ENCODE measurements at places on chromosomes 16 and 17.

- DNase-seq, result no peak
Observed at GRCh38 chr16:54417384-54417783, 130.8 kb upstream of the IRX3 start.

DNA sequence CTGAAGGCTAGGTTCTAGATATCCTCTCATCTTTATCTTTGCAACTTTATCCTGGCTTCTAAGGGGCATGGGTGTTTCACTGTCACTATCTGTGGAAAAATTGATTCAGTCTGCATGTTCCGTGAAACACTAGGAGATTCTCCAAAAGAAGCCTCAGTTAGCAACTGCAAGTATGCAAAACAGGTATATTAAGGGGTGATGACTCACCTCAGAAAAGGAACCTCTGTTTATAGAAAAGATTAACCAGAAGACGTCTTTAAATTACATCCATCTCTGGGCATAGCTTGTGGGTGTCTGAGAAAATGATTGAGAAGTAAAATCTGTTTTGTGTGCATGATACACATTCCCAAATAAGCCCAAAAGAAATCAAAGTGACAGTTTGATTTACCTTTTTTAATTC is 353.8 kb upstream of the HSBP1 start:
- DNase-seq, result no peak

DNA sequence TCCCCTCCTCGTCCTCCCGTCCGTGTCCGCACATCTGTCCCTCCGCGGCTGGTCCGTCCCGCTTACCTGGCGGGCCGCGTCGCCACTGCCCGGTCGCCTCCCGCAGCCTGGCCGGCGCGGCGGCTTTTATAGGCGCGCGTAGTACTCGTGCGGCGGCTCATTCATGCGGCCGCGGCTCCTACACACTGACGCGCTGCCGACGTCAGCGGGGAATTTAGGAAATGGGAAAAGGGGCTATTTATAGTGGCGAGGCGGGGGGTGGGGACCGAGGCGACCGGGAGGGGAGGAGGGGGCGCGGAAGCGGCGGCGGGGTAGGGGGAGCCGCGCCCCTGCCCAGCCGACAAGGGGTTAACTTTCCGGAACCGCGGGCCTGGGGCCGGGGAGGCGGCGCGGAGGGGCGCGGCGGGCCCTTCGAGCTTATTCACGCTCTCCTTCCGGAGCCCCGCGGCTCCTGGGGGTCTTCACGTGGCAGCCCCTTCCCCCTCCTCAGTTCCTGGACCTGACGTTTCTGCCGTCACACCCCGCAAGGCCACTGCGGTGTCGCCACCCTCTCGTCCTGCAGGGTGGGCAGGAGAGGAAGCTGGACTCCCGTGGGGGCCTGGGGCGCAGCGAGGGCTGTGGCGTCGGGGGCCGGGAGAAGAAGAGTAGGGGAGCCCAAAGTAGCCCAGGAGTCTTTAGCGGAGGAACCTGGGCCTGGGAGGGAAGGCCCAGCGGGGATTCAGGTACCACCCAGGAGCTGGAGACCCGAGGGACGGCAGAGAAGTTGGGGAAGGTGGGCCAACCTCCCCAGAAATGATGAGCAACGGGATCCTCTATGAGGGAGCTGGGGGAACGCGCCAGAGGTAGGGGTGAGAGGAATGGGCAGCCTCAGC is 3.6 kb upstream of the HIC1 start:
- no peak for DNase-seq

GRCh38 chr16:2005646-2006045 is 4.0 kb downstream of the ZNF598 start:
- DNase-seq, result no peak

DNA sequence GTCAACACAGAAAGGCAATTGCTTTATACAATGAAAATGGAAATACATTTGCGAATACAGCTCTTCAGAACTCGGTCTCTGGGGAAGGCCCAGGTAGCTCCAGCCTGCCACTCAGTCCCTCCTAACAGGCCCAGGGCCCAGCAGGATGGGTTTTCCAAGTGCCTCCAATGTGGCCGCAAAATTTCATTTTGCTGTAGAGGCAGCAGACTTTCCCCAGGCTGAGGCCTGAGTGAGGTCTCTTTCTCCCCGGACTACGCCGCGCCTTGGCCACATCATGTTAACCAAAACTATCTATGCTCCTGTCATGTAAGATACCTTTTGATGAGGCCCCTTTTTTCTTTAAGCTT is 606.0 kb upstream of the SALL1 start:
- DNase-seq, result no peak

GRCh38 chr17:12180644-12181261 is 160.1 kb downstream of the MAP2K4 start:
- DNase-seq, result peak; percentile 22

GRCh38 chr16:87308826-87309225 is 8.4 kb downstream of the C16orf95 start:
- DNase-seq, result no peak

DNA sequence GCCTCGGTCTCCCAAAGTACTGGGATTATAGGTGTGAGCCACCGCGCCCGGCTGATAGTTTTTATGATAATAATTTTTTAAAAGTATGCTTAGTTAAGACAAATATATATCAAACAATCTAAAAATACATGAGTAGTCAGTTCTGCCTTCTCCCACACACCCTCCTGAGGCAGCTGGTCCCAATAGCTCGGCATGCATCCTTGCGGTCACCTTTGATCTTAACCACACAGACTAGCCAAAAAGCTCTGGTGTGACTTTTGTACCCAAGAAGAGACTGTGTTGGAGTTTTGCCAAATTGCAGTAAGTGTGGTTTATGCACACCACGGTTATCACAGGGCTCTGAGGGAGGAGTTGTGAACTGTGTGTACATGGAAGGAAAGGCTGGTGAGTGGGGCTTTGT is 25.6 kb downstream of the ATP6V0A1 start:
- no peak for DNase-seq

- DNase-seq, result no peak
Observed at GRCh38 chr16:72979974-72980373, 68.0 kb downstream of the ZFHX3 start.

- DNase-seq, result peak; percentile 51
Observed at GRCh38 chr16:89246903-89247733, 29.6 kb downstream of the ZNF778 start.

- DNase-seq, result no peak
Observed at GRCh38 chr16:79982361-79982760, 381.8 kb upstream of the MAF start.

DNA sequence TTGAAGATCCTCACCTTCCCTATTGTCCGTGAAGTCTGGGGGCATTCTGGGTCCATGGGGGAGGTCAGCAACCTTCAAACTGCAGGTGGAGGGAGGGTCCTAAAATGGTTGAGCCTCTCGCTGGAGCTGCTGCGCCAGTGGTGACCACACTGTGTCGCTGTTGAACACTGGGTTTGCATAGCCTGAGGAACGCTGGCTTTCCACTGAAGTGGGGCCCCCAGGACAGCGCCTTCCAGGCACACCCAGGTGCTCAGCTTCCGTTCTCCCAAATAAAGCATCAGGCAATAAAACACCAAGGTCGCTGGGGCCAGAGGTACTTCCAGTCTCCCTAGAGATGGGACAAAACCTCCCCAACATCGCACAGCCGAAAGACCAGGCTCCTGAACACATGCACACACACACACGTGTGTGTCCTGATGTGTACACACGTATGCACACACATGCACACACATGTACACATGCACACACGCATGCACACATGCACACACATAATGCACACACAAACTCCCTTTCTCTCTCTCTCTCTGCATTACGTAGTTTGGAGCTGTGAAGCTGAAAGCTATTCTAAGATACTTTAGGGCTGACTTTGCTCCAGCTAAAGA is 120.6 kb downstream of the IRF8 start:
- no peak for DNase-seq

DNA sequence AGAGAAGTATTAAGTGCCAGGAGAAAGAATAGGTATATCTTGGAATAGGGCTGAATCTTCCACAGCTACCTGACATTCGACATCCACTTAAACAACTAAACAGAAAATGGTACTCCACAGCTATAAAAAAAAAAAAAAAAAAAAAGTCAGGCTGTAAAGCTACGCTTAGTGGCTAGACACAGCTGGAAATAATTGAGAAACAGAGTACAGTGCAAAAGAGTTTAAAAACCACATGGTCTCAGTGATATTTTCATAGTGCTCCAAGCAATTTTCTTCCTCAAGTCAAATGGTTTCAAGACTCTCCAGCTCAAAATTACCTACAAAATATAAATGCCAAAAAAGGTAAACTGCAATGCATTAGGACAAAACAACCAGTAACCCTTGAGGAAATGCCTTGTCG is 607.1 kb downstream of the KCNJ2 start:
- no peak for DNase-seq

GRCh38 chr17:33639103-33639880 is 346.2 kb upstream of the ASIC2 start:
- DNase-seq, result no peak

GRCh38 chr17:59848778-59849177 is 44.0 kb downstream of the TUBD1 start:
- no peak for DNase-seq

DNA sequence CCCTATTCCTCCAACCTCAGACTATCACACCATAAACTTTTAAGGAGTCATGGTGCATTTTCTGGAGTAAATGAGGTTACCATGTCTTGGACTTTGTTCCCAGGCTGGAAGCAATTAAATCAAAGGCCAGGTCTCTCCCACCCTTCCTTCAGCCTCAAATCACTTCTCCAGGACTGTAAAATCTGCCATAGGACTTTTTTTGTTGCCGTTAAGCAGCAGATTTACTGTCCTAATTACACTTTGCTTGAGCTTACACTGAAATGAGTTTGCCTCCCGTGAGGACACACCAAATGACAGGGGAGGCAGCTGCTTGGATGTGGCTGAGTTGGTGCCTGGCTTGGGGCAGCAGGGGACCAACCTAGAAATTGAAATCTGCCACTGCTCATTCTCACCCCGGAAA is 14.7 kb downstream of the DCAKD start:
- no peak for DNase-seq

- no peak for DNase-seq
Observed at GRCh38 chr16:69188236-69188549, 1.2 kb downstream of the SNTB2 start.

DNA sequence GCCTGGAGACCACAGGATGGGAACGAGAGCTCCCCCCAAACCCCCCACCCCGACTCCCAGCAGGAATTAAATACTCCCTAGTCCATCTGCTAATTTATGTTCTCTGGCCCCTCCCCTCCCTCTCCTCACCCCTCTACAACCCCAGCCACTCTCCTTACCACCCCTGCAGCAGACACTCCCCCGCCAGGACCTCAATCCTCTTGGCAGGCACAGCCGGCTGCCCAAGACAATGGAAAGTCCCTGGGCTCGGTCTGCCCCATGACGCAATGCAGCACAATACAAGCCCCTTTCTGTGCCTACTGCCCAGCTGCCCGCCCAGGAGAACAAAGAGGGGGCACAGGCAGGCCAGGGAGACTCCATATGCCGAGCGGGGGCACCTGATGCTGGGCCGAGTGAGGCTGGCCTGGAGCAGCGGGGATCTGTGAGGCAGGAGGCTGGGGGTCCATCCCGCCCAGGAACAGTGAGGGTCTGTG is 30.3 kb upstream of the CDC42EP4 start:
- DNase-seq, result peak; percentile 38

DNA sequence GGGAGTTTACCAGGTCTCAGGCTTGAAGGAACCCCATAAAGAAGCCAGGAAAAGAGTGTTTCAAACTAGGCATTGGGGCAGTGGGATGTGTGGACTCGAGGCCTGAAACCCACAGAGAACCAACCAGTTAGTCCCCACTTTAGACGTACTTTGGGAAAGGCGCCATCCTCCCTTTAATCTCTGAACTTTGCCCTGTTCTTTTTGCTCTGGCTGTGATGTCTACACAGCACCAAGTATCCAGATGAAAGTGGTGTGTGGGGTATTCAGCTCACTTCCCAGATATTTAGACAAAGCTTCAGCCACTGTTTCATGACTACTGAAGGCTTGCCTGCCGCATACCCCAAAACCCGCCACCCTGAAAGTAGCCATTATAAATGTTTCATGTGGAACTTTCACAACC is 116.9 kb upstream of the IRX5 start:
- DNase-seq, result no peak

GRCh38 chr16:26189536-26189935 is 497.8 kb downstream of the HS3ST4 start:
- no peak for DNase-seq

DNA sequence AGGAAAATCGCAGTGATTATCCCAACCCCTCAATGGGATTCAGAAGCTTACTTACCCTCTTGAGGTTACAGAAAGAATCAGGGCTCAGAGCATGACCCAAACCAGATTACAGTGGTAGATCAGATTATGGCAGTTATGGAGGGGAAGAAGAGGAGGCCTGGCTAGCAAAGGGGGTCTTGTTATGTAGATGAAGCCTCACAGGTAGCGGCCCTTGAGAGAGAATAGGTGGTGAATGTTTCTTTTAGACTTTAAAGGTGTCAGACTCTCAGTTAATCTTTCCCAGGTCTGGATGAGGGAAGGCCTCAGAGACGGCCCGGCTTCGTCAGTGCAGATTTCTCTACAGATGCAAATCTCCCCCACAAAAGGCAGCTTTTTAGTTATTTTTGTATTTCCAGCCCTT is 15.6 kb downstream of the RNF112 start:
- no peak for DNase-seq

GRCh38 chr16:51757505-51757904 is 606.4 kb upstream of the SALL1 start:
- no peak for DNase-seq

- no peak for DNase-seq
Observed at GRCh38 chr16:31010585-31011325, at the start of gene STX1B. Gene STX1B, minus strand, starts transcription at chr16:31010638. Its CDS starts 242 bp downstream, at chr16:31010396.

DNA sequence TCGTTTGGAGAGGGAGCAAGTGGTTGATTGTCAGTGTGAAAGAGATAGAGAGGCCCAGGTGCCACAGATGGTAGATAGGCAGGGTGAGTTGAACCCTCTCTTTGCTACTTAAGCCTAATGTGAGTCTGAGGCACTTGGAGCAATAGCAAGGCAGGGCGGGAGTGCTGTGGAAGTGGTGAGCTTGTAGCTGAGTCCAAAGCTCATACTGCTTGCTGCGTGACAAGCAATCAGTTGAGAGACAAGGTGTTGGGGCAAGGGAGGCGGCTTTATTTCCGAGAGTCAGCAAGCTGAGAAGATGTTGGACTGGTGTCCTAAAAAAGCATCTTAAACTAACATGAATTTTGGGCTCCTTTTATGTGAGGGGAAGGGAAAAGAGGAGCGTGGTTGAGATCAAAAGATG is 112.9 kb upstream of the ZKSCAN2 start:
- DNase-seq, result no peak

GRCh38 chr16:78317564-78318240 is 218.2 kb downstream of the WWOX start:
- no peak for DNase-seq

- DNase-seq, result no peak
Observed at GRCh38 chr17:57855391-57856035, 5.7 kb upstream of the MRPS23 start.

- no peak for DNase-seq
Observed at GRCh38 chr16:54242199-54242598, 44.4 kb downstream of the IRX3 start.

DNA sequence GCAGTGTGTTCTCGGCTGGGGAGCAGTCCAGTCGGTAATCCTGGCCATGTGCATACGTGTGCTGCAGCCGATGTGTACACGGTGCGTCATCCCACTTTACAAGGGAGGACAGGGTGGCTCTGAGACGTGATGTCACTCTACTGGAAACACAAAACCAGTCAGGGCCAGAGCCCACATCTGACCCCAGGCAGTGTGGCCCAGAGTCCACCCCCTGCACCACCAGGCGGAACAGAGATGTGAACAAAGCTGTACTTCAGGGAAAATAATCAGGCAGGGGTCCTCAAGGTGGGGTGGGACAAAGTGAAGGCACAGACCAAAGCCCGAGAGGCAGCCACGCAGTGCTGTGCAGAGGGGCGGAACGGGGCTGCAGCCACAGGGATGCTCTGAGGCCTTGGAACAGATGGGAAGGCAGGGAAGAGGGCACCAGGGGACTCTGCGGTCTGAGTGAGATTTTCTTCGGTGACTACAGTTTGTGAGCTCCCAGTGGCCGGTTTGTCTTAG is 181.5 kb downstream of the ZNF423 start:
- DNase-seq, result no peak
